ENCODE measurements at places on chromosomes 7 and 10. TPM values are rescaled to one million over a fixed set of nuclear protein-coding genes. Genes with fewer than 3 reads are reported as not detected.

- no peak for DNase-seq
Observed at GRCh38 chr10:28508304-28508925, 24.5 kb upstream of the WAC start.

OR6B1 gene
- not detected for total RNA-seq

OR9A2 gene
- not detected for total RNA-seq

DNA sequence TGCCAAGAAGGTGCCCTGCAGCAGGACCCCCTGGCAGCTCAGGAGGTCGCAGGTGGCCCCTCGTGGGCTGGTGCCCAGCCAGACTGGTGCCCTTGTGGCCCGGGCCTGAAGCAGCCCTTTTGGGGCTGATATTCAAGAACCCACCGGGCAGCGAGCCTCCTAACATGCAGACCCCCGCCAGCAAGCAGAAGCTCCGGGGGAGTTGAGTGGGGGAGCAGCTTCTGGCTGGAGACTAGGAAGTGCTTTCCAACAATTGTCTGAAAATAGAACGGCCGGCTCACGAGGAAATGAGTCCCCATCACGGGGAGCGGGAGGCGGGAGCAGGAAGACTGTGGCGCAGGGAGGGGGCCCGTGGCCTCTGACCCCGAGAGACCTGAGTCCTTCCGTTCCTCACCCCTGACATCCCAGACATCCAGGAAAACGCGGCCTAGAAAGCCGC lies 9.5 kb upstream of the INTS1 start:
- no peak for DNase-seq

DNA sequence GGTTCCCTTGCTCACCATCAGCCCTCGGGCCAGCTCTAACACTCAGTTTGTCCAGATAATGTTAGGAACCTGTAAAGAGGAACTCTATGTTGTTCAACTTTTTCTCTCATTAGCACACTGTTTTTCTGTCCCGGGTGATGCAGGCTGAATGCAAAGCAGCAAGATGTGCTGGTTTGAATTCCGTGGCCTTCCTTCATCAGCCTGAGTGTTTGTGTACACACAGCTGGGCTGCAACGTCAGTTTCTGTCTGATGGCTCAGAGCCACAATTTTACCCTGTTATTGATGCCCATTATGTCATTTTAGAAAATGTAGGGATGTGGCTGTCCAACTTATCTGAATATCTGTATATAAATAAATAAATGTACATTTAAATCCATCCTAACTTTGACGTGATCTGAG lies 152.0 kb downstream of the PLPP4 start:
- DNase-seq: no peak

C1QL3 gene
- total RNA-seq: not detected
